Heart right ventricle (tissue), 16 donors: ENCODE measurements at places on chromosomes 12 and 14. TPM values are rescaled to one million over a fixed set of nuclear protein-coding genes. Genes with fewer than 3 reads are reported as not detected.

The TBX5 gene
- 4.0 TPM for polyA plus RNA-seq

The ASPG gene
- polyA plus RNA-seq, result 2.8 TPM

- no peak for DNase-seq
Observed at GRCh38 chr14:95910628-95911027, 34.0 kb downstream of the TUNAR start.

DNA sequence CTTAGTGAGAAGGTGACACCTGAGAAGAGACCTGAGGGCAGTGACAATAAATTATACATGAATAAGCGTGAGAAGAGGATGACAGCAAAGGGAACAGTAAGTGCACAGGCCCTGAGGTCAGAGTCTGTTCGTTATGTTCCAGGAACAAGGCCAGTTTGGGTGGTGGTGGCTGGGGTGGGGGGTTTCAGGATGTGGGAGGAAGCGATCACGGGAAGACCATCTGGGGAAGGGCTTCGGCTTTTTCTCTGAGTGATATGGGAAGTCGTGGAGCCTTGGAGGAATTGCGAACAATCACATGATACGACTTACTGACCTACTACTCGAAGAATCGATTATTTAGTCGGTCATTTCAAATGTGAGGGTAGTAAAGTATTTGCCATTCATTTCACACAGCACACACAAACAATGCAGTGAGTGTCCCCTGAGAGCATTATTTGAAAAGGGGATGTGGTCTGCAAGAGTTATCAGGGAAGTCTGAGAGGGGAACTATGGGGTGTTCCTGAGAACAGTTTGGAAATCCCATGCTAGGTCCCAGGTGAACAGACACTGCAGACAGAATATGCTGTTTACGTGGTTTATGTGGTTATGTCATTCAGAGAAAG, 94.7 kb downstream of the SLC38A1 start:
- no peak for DNase-seq

- peak; percentile 22 for DNase-seq
Observed at GRCh38 chr12:10154145-10154496, 17.8 kb downstream of the OLR1 start.

GRCh38 chr14:24147761-24148428, 597 bp downstream of the RNF31 start:
- no peak for DNase-seq

DNA sequence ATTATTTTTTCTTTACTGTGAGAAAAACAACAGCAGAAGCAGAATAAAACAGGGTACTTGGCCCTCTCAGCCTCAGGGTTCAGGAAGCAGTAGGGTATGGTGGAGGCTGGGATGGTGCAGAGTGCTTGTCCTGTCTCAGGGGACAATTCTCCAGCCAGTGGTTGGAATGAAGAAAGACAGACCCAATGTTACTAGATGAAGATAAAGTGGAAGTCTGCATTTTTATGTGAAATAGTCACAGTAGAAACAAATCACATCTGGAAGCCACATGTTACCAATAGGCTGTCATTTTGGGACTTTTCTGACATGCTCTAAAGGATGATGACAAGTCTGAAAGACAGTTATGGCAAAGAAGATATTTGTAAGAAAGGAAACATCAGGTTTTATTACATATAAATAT, 32.3 kb downstream of the PROX2 start:
- no peak for DNase-seq

DNA sequence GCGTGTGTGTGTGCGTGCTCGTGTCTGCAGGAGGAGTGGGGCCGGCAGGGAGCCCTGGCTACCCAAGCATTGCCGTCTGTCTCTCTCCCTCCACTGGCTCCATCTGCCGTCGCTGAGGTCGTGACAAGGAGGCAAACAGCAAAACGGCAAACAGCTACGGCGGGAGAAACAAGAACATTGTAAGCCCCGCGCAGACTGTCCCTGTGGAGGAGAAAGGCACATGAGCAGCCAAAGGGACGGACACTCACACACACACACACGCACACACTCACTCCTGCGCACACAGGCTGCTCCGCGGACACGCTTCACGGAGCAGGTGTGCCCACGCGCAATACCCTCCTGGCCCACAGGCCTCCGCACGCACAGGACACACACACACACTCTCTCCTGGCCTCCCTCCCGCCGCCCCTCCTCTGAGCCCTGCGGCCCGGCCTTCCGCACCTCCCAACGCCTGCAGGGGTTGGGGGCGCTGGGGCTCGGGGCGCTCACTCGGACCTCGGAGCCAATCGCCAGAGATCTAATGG, 905 bp downstream of the CISTR start:
- DNase-seq, result peak; percentile 53
